ENCODE measurements at places on chromosomes 1 and 21.
A peak's percentile ranks its signal among the peaks of the same experiment; 100 is the strongest.

GRCh38 chr1:86704458-86704971 is at the start of gene SH3GLB1:
Gene SH3GLB1, plus strand, starts transcription at chr1:86704576. Its CDS starts 324 bp downstream, at chr1:86704900.
- peaks cover 22% of the 10 kb centered on the region for H3K4me1 ChIP-seq
- peak within 1 kb of the TSS; percentile 72 for H3K4me3 ChIP-seq
- peak within 1 kb of the TSS; percentile 94 for H3K27ac ChIP-seq
- peak; percentile 94 for DNase-seq
- no peaks in the 10 kb centered on the region for H3K36me3 ChIP-seq
- H3K27me3 ChIP-seq, result no peaks in the 10 kb centered on the region

- no peaks in the 10 kb centered on the region for H3K36me3 ChIP-seq
- H3K27ac ChIP-seq, result no peak overlapping the region
- no peaks in the 10 kb centered on the region for H3K27me3 ChIP-seq
- DNase-seq, result no peak
- H3K4me3 ChIP-seq, result no peak overlapping the region
Observed at GRCh38 chr1:196557797-196558196, 50.4 kb downstream of the KCNT2 start.

DNA sequence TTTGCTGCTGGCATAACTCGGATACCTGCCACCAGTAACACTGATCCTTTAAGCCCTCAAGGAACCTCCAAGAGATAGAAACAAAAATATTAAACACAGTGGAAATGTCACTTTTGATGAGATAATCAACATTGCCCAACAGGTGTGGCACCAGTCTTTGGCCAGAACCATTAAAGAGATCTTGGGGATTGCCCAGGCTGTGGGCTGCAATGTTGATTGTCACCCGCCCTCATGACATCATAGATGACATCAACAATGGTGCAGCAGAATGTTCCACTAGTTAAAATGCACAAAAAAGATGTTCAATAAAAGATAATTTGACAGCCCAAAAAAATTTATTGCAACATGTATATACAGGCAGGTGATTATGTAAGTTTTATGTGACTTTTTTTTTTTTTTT is 20.2 kb upstream of the ZMYM1 start:
- DNase-seq, result no peak
- no peak overlapping the region for H3K4me3 ChIP-seq
- H3K27ac ChIP-seq, result no peak overlapping the region
- H3K27me3 ChIP-seq, result no peaks in the 10 kb centered on the region
- H3K36me3 ChIP-seq, result no peaks in the 10 kb centered on the region
- H3K4me1 ChIP-seq, result no peaks in the 10 kb centered on the region

DNA sequence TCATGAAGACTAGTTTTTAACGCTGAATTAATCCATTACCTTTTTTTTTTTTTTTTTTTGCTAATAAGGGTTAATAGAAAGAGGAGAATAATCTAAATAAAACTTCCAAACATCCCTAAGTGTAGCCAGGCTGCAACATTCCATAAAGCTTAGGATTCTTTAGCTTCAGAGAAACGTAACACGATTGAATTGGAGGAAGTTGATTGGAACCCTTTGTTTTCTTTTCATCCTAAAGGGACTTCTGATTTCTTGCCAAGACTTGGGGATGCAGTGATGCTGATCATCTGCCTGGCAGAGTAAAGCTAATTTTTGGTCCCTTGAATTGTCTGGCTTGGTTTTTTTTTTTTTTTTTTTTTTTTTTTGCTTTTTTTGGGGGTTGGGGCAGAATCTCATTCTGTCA is 142.9 kb downstream of the VPS13D start:
- DNase-seq, result peak; percentile 8
- no peaks in the 10 kb centered on the region for H3K4me1 ChIP-seq
- no peaks in the 10 kb centered on the region for H3K27me3 ChIP-seq
- H3K4me3 ChIP-seq, result no peak overlapping the region

GRCh38 chr1:117467336-117467735 is 100.1 kb downstream of the MAN1A2 start:
- no peak overlapping the region for H3K4me3 ChIP-seq
- no peak for DNase-seq
- H3K36me3 ChIP-seq, result peaks cover 5% of the 10 kb centered on the region
- no peaks in the 10 kb centered on the region for H3K4me1 ChIP-seq
- H3K27me3 ChIP-seq, result no peaks in the 10 kb centered on the region

- no peak for DNase-seq
- H3K4me1 ChIP-seq, result no peaks in the 10 kb centered on the region
- no peaks in the 10 kb centered on the region for H3K36me3 ChIP-seq
- H3K4me3 ChIP-seq, result no peak overlapping the region
Observed at GRCh38 chr1:63893976-63894375, 120.2 kb downstream of the ROR1 start.

- no peaks in the 10 kb centered on the region for H3K27me3 ChIP-seq
- no peak for DNase-seq
- H3K36me3 ChIP-seq, result no peaks in the 10 kb centered on the region
- peaks cover 15% of the 10 kb centered on the region for H3K4me1 ChIP-seq
- H3K27ac ChIP-seq, result no peak overlapping the region
Observed at GRCh38 chr1:207804721-207805468, 53.0 kb downstream of the CD46 start.

- no peaks in the 10 kb centered on the region for H3K4me1 ChIP-seq
- peak overlapping the region; percentile 60 for H3K27ac ChIP-seq
- H3K4me3 ChIP-seq, result no peak overlapping the region
- DNase-seq, result no peak
- H3K27me3 ChIP-seq, result no peaks in the 10 kb centered on the region
Observed at GRCh38 chr1:15042866-15043265, 110.7 kb upstream of the TMEM51 start.

DNA sequence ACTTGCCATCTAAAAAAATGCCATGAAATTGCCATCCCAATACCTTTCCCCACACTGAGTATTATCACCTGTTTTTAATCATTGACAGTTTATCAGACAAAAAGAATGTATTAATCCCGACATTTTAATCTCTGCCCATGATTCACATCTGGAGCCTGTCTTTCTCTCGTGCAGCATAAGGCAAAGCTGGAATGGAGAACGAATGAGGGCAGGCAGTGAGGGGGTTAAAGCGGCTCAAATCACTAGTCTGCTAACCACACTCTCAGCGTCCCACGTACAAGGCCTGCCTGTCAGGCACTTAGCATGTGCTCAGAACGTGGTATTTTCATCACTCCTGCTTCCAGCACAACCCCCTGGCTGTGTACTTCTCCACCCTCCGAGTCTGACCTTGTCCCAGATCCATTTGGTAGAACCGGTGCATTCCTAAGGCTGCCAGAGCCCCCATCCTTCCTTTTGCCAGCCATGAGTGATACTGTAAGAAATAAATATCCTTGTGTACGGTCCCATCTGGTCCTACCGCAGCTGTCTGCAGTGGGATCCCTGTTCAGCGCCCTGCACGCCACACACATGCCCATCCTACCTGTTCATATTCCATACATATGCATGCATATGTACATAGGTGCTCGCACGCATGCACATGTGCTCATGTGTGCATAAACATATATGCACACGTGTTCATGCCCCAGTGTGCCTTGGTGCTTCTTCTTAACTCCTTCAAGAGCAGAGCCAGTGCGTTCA is 34.6 kb upstream of the FHAD1 start:
- H3K27me3 ChIP-seq, result no peaks in the 10 kb centered on the region
- peaks cover 54% of the 10 kb centered on the region for H3K4me1 ChIP-seq
- H3K27ac ChIP-seq, result peak overlapping the region; percentile 82
- DNase-seq, result no peak

DNA sequence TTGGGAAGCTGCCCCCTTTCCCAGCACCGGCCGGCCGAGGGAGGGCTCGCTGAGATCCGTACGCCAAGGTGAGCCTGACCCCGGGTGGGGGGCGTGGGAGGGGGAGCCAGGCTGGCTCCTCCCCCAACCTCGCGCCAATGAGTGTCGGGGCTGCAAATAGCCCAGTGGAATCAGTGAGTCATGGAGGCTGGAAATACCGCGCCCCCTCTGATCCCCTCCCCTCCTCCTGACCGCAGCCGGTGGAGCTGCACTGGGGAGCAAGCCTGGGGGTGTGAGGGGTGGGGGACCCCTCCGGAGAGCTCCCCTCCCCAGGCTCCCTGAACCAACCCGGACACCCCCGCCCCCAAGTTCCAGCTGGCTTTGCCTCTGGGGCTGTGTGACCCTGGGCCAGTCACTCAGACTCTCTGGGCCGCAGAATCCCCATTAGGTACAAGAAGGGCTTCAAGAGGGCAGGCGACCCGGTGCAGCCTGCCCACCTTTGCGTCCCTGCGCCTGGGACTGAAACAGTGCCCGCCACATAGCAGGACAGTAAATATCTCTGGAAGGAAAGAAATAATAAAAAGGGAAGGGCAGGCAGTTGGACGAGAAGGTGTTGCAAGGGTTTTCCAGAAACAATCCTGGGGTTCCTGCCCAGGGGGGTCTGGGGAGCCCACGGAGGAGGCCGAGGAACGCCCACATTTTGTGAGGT is 4.5 kb downstream of the HSPB7 start:
- H3K4me3 ChIP-seq, result peak overlapping the region; percentile 33
- peak overlapping the region; percentile 100 for H3K27ac ChIP-seq
- no peaks in the 10 kb centered on the region for H3K27me3 ChIP-seq
- H3K4me1 ChIP-seq, result peaks cover 51% of the 10 kb centered on the region
- no peaks in the 10 kb centered on the region for H3K36me3 ChIP-seq

DNA sequence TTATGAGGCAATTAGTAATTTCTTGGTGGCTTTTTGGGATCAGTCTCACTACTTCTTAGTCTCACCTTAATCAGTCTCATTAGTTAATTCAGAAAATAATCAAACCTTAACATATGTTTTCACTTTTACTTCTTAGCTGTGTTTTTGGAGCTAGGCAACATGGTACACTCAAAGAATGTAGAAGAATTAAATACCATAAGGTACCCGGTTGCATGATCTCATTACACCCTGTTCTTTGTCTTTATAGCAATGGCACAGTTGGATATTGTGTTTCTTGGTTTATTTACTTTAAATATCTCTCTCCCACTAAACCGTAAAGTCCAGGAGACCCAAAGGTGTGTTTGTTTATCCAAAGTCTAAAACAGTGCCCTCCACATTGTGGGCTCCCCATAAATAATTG is 132.3 kb downstream of the TNFSF18 start:
- H3K4me1 ChIP-seq, result no peaks in the 10 kb centered on the region
- H3K27ac ChIP-seq, result no peak overlapping the region
- no peak overlapping the region for H3K4me3 ChIP-seq

- H3K27ac ChIP-seq, result no peak overlapping the region
- H3K4me1 ChIP-seq, result no peaks in the 10 kb centered on the region
- H3K27me3 ChIP-seq, result no peaks in the 10 kb centered on the region
- H3K36me3 ChIP-seq, result no peaks in the 10 kb centered on the region
- H3K4me3 ChIP-seq, result no peak overlapping the region
Observed at GRCh38 chr1:90074566-90074965, 79.7 kb downstream of the ZNF326 start.

DNA sequence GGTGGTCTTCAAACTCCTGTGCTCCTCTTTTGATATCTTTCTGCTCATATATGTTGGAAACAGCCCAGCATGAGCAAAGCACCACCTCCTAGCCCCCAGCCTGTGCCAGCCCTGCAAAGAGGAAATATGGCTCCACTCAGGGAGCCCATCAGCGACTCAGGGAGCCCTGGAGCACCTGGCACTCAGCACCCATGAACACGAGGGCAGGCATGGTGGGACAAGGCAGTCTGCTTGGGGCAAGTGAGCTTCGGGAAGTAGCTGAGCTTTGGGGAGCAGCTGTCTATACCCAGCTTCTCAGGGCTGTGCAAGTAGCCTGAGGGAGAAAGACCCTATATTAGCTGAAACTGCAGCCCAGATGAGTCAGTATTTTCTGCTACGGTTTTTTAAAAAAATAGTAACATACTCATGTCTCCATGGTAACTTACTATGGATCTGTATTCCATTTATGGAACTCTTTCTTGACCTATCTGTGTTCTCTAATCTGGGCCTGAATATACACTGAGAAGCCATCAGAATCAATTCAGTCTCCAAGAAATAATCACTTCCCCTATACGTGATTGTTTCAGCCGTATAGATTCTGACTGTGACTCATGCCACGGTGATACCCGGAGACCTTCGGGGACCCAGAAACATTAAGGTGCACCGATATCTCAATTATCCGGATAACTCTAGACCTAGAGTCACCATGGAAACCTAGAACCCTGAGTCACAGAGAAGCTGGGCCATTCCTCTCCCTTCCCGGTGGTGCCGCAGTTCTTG is 1.5 kb upstream of the ETS2 start:
- DNase-seq, result no peak
- H3K4me3 ChIP-seq, result no peak overlapping the region
- H3K4me1 ChIP-seq, result peaks cover 7% of the 10 kb centered on the region
- no peaks in the 10 kb centered on the region for H3K27me3 ChIP-seq
- no peak overlapping the region for H3K27ac ChIP-seq
- H3K36me3 ChIP-seq, result no peaks in the 10 kb centered on the region

GRCh38 chr1:58824753-58825389 is 41.0 kb upstream of the JUN start:
- no peaks in the 10 kb centered on the region for H3K27me3 ChIP-seq
- DNase-seq, result no peak
- peaks cover 4% of the 10 kb centered on the region for H3K4me1 ChIP-seq
- no peak overlapping the region for H3K4me3 ChIP-seq
- no peak overlapping the region for H3K27ac ChIP-seq

GRCh38 chr1:229380536-229381160 is 37.8 kb upstream of the CCSAP start:
- H3K27ac ChIP-seq, result no peak overlapping the region
- H3K36me3 ChIP-seq, result no peaks in the 10 kb centered on the region
- DNase-seq, result no peak
- no peaks in the 10 kb centered on the region for H3K27me3 ChIP-seq

- no peaks in the 10 kb centered on the region for H3K36me3 ChIP-seq
- no peaks in the 10 kb centered on the region for H3K27me3 ChIP-seq
- H3K4me1 ChIP-seq, result no peaks in the 10 kb centered on the region
Observed at GRCh38 chr21:44360159-44360558, 6.7 kb downstream of the TRPM2 start.

DNA sequence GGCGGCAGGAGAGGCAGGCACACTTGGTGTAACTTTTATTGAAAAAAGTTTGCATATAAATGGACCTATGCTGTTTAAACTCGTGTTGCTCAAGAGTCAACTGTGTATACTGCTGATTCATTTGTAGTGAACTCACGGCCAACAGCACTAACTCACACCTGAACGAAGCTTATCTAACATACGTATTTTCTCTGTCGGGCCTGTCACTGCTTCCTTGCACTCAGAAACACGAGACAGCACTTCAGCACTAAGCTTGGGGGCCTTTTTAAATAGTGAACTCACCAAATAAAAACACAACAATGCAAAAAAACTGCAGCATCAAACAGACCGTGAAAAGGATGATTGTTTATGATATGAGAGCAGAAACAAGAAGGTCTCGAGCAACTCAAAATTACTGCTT is 58.9 kb upstream of the NEK2 start:
- no peaks in the 10 kb centered on the region for H3K36me3 ChIP-seq
- peaks cover 3% of the 10 kb centered on the region for H3K4me1 ChIP-seq
- no peaks in the 10 kb centered on the region for H3K27me3 ChIP-seq
- no peak for DNase-seq
- H3K4me3 ChIP-seq, result no peak overlapping the region
- H3K27ac ChIP-seq, result no peak overlapping the region

DNA sequence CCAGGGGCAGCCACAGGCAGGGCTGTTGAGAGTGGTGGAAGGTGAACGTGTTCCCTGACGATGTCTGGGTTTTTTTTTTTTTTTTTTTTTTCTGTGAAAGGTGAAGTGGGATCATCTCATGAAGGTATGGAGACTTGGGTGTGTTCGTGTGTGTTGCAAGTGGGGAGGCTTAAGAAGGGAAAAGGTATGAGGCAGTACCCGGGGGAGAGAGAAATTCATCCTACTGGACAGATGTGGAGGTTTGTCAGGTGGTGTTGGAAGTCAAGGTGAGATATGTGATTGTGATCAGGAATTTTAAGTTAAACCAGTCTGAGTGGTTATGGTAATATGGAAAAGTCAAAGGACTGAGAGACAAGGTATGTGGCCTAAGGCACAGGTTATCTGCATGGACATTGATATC is 5.3 kb downstream of the C1orf115 start:
- H3K36me3 ChIP-seq, result no peaks in the 10 kb centered on the region
- H3K4me3 ChIP-seq, result no peak overlapping the region
- H3K27me3 ChIP-seq, result peaks cover 32% of the 10 kb centered on the region
- no peaks in the 10 kb centered on the region for H3K4me1 ChIP-seq
